ENCODE measurements at places on chromosomes 7 and 10. TPM values are rescaled to one million over a fixed set of nuclear protein-coding genes. Genes with fewer than 3 reads are reported as not detected.

DNA sequence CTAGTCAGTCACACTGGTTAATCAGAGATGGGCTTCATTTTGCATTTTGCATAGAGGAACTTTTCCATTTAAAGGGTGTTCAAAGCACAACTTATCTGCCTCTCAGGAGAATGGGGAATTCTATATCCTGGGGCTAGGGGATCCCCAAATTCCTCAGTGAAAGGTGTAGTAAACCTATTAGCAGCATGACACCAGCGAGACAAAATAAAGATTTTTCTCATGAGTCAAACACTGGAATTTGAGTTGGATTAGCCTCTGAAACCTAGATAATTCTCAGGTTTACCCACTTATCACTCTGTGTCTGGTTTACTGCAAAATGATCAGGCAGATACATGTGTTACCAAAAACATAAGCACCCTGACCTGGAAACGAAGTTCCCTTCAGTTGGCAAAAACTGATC lies 2.1 kb downstream of the AFAP1L2 start:
- H3K4me1 ChIP-seq = no peaks in the 10 kb centered on the region
- H3K4me3 ChIP-seq = no peak overlapping the region
- no peak for DNase-seq
- no peaks in the 10 kb centered on the region for H3K36me3 ChIP-seq

- no peak for DNase-seq
- H3K27ac ChIP-seq = no peak overlapping the region
These were observed 12.0 kb downstream of the XRCC2 start for GRCh38 chr7:152663931-152664330.

DNA sequence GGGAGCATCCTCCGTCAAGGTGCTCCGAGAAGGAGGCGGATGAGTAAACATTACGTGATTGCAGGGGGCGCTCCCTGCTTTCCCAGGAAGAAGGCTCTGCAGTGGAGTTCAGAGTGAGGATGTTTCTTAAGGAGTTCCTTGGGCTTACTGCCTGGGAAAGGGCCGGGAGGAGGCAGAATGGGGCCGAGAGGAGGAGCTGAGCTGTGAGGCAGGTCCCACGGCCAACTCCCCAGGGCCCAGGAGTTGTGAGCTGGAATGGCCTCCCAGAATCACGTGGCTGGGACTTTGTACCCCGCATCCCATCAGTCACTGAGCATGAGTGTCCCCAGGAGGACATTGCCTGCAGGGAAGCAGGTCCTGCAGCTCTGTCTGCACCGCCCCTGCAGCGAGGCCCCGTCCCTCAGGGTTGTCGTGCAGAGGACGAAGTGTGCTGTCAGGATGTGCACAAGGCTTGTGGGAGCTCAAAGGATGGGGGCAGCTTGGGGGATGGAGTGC lies 75.5 kb downstream of the DYNC2I1 start:
- peaks cover 22% of the 10 kb centered on the region for H3K36me3 ChIP-seq
- no peak for DNase-seq
- no peaks in the 10 kb centered on the region for H3K4me1 ChIP-seq
- H3K27ac ChIP-seq = no peak overlapping the region
- H3K4me3 ChIP-seq = no peak overlapping the region

GRCh38 chr10:69860271-69860670 lies 58.6 kb downstream of the COL13A1 start:
- no peak for DNase-seq
- H3K4me1 ChIP-seq = no peaks in the 10 kb centered on the region
- no peaks in the 10 kb centered on the region for H3K36me3 ChIP-seq
- no peaks in the 10 kb centered on the region for H3K27me3 ChIP-seq
- H3K4me3 ChIP-seq = no peak overlapping the region

DNA sequence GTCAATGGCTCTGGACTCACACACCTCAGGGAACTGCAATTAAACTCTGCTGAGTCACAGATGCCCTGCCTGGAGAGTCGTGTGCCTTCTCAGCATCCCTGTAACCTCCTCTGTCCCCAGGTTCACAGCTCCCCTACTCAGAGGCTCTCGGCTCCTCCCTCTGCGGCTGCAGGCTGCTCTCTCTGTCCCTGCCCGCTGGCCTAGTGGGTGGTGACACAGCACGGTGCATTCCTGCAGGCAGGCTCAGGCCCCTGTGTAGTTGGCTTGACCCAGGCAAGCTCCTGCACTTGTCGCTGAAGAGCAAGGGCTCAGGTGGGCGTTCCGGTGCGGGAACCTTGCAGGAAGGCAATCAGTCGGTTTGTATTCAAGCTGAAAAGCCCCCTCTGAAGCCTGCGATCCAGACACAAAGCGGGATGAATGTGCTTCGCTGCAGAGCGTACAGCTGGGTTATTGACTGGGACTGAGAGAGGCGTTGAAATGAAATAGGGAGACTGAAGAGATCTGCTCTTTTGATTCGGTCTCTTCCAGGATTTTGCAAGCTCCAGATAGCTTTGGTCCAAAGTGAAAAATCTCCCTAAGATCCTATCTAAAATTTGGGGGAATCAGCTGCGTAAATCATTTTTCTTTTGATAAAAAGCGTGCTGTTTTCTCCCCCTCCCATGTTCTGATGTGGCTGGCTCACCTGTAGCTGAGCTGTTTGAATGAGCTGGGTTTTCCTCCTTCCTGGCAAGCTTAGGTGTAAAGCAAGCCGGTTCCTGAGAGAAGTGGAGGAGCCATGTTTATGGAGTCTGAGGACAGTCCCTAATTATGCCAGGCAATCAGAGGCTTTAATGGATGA lies 208.7 kb upstream of the PHYHIPL start:
- H3K4me1 ChIP-seq = no peaks in the 10 kb centered on the region
- DNase-seq = no peak
- no peaks in the 10 kb centered on the region for H3K27me3 ChIP-seq
- H3K36me3 ChIP-seq = no peaks in the 10 kb centered on the region

Gene SLC25A13
- 12.2 TPM for total RNA-seq

Gene PNLIP
- not detected for total RNA-seq

Gene CSGALNACT2
- 48.2 TPM for total RNA-seq

Gene CNNM1
- 0.47 TPM for total RNA-seq

Measured in CD4-positive, alpha-beta memory T cell (primary cell).